Activated CD4-positive, alpha-beta T cell treated with anti-CD3 and anti-CD28 coated beads for 1 hour (primary cell): ENCODE measurements at places on chromosomes 4 and X.

DNA sequence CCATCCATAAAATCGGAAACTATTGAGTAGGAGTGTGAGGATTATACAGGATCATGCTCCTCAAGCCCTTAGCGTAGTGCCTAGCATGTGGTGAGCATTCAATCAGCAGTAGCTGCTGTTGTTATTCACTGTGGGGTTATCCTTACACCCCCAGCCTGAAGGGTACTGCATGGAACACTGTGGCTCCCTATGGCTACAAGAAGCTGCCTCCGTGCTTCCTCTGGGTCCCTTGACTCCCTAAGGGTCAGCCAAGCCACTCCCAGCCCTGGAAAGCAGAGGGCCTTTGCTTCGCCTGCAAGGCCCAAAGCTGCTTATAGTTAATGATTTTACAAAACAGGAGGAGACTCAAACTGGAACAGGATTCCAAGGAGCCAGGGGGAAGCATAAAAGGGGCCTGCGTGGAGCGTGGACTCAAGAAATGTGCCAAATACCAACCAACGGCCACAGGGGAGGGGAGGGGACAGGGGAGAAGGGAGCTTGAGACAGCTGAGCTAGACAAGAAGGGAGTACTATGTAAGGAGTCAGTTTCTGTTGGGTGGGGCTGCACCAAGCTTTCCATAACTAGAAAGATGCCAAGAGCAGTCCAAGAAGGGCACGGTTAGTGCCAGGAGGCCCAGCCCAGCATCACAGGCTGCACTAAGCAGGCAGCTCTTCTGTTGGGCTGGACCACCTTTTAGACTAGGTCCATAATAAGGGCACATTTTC, 15.9 kb downstream of the SEPTIN6 start:
- DNase-seq = no peak

DNA sequence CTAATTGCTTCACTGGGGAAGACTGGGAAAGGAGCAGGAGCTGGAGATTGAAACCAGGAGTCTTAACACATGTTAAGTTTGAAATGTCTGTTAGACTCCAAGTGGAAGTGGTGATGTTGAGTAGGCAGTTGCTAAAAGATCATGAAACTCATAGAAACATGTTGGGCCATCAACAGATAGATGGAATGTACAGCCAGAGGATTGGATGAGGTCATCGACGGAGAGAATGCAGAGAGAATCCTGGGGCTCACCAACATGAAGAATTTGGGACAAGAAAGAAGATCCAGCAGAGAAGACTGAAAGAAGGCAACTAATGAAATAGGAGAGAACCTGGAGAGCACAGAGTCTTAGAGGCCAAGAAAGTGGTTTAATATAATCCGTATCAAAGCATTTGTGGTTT, 19.4 kb upstream of the TSPAN5 start:
- no peak for DNase-seq

GRCh38 chr4:95248720-95249425, 299.9 kb downstream of the UNC5C start:
- DNase-seq = no peak

DNA sequence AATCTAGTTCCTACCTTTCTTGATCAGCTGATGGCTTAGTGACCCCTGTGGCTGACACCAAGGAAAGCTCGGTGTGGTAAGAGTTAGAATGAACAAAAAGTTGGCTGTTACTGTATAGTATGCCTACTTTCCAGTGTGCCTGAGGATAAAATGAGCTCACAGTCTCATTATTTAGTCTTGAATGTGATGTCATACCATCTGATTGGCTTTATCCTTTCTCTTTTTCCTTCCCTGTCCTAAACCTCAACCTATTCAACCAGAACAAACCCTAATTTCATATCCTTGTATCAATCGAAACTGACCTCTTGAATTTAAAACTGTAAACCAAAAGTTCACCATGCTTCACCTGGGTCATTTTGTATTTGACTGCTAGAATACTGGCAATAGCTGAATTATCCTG, 156.4 kb downstream of the PPARGC1A start:
- DNase-seq = no peak

DNA sequence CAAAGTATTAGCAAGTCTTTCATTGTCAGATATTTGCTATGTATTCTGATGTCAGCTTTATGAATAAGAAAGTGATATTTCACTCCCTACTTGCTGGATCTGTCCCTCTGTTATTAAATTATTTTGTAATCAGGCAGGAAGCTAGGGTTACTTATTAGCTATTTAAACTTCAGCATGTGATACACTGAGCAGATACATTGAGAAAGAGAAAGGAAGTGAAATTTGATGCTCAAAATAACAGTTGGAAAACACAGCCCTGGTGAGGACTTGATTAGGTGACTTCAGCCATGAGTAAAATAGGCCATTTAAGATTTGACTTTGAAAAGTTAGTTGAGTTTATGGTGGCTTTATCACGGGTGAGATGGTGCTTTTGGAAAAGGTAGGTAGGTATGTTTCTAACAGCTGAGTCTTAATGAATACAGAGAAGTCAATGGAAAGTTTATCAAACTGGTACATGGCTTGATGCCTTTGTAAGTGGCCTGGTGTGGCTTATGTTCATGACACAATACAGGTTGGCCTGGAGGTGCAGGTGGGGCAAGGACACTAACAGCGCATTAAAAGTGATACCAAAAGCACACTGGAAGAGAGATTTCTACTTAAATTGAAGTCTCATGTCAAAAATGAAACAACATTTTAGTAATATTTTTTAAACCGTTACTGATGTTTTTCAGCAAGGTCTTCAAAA, 321.2 kb upstream of the SPOCK3 start:
- DNase-seq = no peak

GRCh38 chr4:76373919-76374552, 46.9 kb downstream of the CCDC158 start:
- no peak for DNase-seq

- no peak for DNase-seq
Measured at GRCh38 chrX:154056770-154057241, 37.1 kb upstream of the IRAK1 start.

DNA sequence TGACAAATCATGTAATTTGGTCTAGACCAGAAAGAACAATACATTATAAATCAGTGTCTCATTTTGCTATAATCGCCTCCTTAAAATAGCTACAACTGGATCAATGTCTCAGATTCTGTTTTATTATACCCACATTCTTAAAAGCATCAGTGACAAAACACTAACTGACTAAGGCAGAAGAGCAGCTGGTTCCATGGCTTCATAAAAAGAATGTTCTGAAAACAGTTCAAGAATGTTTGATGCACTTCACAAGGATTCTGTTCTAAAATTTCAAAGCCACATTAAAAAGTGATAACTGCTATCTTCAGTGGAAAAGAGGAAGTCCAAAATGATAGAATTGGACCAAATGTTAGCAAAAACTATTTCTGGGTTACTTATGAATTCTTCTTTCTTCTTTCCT, 69.8 kb downstream of the COL25A1 start:
- no peak for DNase-seq

- DNase-seq = no peak
Measured at GRCh38 chr4:119271361-119272085, 50.4 kb downstream of the FABP2 start.

GRCh38 chr4:158914218-158914617, 145.4 kb downstream of the FNIP2 start:
- no peak for DNase-seq
